ENCODE measurements at places on chromosomes 5 and 9.
A peak's percentile ranks its signal among the peaks of the same experiment; 100 is the strongest.

- DNase-seq: no peak
These were observed 25.8 kb downstream of the LMBRD2 start for GRCh38 chr5:36125868-36126267.

DNA sequence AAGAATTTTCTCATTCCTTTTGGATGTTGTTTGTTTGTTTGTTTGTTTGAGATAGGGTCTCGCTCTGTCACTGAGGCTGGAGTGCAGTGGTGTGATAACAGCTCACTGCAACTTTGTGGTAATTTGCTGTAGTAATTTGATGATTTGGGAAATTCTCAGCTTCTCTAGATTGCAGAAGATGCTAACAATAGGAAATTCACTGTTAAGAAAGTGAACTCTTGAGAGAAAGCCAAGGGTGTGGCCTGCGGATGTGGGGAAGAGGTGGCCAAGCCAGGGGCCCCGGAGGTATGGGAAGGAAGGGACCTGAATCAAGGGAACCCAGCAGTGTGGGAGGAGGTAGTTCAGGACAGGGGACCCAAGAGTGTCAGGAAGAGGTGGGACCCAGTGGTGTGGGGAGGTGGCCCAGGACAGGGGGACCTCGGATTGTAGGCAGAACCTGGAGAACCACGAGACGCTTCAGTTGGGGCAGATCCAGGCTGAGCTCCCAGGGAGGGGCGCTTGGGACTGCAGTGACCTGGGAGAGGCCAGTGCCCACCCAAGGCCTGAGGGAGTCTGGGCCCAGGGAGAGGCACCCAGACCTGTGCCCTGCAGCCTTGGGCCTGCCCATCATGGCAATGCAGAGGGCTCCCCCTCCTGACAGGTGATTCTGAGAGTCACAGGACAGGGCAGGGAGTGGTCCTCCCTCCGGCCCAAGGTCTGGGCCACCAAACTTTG, 5.6 kb upstream of the LCN2 start:
- no peak for DNase-seq

DNA sequence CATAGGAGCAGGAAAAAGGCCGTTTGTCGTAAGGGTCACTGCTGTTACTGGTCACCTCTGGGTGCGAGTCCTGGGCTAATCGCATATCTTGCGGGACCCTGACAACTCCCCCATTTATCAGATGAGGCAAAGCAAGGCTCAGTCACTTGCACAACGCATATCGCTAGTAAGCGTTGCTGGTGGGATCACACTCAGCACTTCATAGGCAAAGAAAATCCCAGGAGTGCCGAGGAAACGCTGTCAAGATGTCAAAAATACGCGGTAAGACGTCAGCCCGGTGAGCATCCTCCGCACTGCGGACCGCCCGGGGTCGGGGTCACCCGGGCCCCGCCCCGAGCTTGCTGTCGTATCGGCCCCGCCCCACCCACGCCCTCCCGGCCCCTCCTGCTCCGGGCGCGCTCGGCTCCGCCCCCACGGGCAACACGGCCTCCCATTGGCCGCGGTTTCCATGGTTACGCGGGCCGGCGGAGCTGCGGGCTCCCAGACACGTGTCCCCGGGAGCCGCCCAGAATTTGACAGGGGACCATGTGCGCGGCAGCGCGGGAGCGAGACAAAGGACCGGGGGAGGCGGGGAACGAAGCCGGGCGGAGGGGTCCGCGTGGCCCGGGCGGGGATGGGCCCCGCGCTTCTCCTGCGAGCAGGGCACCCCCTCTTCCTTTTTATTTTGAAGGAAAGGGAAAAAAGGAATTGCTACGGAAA, 80.2 kb upstream of the IER5L start:
- peak; percentile 77 for DNase-seq

- no peak for DNase-seq
These were observed 45.2 kb upstream of the RAD23B start for GRCh38 chr9:107237873-107238272.

GRCh38 chr5:101024299-101024698, 121.2 kb upstream of the ST8SIA4 start:
- no peak for DNase-seq

- DNase-seq: no peak
These were observed 228.0 kb downstream of the TLE4 start for GRCh38 chr9:79799691-79800335.

- no peak for DNase-seq
These were observed 62.7 kb downstream of the ANKRD33B start for GRCh38 chr5:10626473-10627013.

DNA sequence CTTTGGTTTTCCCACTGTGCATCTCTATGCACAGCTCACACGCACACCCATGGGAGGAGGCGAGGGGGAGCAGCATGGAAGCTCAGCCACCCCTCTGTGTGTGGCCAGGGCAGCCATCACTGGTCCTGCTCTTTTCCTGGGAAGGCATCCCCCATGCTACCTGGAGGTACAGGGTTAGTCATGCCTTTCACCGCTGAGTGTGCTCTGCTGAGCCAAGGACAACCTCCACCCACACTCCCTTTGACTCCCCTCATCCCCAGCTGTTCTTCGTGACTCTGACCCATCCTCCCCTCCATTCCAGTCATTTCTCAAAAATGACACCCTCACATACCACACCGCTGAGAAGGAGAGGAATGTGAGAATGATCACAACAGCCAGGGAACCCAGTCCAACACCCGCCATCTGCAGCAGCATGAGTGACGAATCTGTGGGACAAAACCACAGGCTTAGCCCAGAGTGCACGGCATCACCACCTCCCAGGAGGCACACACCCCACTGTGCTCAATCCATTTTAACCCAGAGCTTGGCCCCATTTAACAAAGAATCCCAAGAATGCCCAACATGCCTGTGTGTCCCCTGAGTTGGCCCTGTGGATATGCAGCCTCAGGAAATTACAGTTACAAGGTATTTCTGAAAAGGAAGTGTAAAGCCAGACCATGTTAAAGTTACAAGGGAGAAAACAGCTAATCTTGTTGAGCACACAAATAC, 133.4 kb downstream of the SUSD1 start:
- peak; percentile 81 for DNase-seq

GRCh38 chr5:40669606-40670390, 9.9 kb upstream of the PTGER4 start:
- DNase-seq: no peak

DNA sequence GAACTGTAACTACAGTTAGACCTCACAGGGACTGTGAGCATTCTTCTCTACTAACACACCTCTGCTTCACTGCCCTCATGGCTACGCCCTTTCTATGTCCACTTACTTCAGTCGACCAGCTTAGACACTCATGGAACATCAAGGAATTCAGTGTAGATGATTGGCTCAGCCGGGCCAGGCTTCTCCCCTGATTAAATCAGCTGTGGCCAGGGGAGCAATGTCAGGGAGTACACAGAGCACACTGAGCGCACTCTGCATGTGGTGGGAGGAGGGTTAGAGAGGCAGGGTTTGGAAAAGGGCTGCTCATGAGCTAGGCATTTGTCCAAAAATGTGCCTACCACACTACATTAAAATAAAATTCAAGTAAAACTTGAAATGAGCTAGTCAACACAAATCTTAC, 400.5 kb downstream of the ARRDC3 start:
- DNase-seq: no peak

GRCh38 chr9:131394464-131395156, 724 bp downstream of the PRRC2B start:
- DNase-seq: no peak

GRCh38 chr5:127097278-127097677, 24.0 kb upstream of the C5orf63 start:
- no peak for DNase-seq

DNA sequence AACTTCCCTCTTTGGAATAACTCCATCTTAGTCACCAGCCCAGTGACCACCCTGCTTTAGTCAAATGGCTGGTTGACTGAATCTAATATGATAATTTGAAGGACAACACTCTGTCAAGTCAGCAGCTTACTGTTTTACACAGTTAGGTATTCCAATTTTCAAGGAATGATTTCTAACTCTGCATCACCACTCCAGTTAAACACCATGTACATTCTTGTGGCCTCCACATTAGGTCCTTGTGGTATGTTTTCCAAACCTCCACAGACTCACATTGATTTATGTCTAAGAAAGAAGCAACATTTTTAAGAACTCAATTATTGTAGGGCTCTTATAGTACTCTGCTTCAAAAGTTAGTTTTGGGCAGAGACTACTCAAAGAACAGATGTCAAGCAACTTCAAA, 110.7 kb downstream of the TLE1 start:
- no peak for DNase-seq

- DNase-seq: no peak
These were observed 95.5 kb downstream of the PDE8B start for GRCh38 chr5:77305956-77306355.

GRCh38 chr9:132077881-132078698, 1.6 kb downstream of the MED27 start:
- no peak for DNase-seq

DNA sequence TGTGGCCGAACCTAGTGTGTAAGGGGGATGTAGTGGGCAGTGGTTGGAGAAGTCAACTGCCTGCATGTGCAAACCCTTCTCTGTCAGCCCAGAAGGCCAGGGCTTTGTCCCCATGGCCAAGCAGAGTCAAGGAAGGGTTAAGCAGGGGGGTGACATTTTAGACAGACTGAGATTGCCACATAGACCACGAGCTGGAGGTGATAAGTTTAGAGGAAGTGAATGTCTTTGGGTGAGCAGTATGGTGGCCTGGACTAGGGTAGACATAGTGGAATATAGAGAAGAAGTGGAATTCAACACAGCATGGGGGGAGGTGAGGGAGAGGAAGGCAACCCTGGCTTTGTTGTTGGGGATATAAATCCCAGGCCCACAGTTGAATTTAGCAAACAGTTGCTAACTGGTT, 38.7 kb upstream of the CDKN2AIPNL start:
- no peak for DNase-seq

GRCh38 chr9:1238407-1238806, 188.2 kb downstream of the DMRT2 start:
- no peak for DNase-seq

- peak; percentile 73 for DNase-seq
These were observed 47.3 kb downstream of the TRIO start for GRCh38 chr5:14190194-14191164.

- no peak for DNase-seq
These were observed 713.6 kb downstream of the TLE4 start for GRCh38 chr9:80285326-80285725.

- no peak for DNase-seq
These were observed 47.1 kb upstream of the DMRT1 start for GRCh38 chr9:794386-794785.

GRCh38 chr5:77876862-77877502, 100.8 kb upstream of the TBCA start:
- DNase-seq: no peak

- no peak for DNase-seq
These were observed 367.2 kb downstream of the OSTF1 start for GRCh38 chr9:75455444-75455921.

GRCh38 chr5:179124853-179125788, 64.9 kb downstream of the ZNF354C start:
- no peak for DNase-seq

- DNase-seq: no peak
These were observed 252.3 kb downstream of the PBX3 start for GRCh38 chr9:125999504-125999881.

DNA sequence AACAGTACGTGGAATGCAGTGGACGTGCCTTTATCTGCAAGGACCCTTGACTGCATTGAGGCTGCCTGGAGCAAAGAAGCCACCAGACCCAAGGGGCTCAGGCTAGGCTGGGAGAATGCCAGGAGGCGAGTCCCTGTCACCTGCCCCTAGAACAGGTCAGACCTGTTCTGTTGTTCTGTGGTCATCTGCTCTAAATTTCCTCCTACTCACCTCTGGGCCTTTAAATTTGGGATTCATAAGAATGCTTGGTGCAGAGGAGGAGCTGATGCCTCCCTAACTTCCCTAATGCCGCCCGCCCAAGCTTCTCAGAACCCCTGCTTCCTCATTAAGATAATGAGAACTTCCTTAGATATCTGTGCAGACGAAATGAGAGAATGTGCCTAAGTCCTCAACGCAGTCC, 32.0 kb downstream of the DAPK1 start:
- DNase-seq: no peak

- DNase-seq: no peak
These were observed 242.2 kb downstream of the FER start for GRCh38 chr5:108989761-108990392.

DNA sequence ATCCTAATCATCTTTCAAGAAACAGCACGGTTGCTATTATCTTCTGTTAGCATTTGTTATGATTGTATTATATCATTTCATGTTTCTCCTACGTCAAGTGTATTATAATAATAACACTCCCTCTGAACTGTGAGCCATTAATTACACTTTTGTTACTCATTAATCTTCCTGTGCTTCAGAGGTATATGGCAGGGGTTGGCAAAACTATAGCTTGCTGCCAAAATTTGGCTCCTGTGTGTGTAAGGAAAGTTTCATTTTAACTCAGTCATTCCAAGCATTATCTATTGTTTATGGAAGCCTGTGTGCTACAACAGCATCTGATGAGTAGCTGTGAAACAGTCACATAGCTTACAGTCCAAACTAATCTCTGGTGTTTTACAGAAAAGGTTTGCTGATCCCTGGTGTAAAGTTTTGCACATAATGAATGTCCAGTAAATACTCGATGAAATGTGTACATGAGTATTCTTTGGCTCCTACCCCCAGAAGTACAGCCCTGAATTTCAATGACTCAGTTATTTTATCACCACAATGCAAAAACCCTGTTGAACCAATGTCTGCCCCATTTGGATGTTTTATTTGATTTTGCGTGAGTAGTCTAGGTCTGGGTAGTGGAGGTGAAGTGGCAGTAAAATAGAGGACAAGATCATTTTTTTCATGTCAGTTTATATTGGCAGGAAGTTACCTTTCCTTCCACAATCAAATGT, 648.2 kb downstream of the MAT2B start:
- DNase-seq: no peak

DNA sequence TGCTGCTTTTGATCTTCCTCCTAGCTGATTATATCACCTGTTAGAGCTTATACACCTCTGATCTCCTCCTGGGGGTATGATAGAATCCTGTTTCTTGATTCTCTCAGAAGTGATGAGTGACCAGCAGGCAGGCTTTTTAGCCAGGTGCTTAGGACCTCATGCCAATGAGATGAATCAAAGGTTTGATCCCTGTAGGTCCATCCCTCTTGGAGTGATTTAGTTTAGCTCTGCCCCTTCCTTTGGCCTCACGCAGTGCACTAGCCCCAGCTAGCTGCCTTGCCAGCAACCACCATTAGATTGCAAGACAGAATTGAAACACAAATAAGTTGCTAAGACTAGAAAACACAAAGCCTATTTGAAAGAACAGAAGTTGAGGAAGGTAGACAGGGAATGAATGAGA, 84.4 kb downstream of the ZSWIM6 start:
- peak; percentile 34 for DNase-seq
